ENCODE measurements at places on chromosomes 1 and 21.

- no peak for DNase-seq
These were observed 49.9 kb downstream of the TOMM20 start for GRCh38 chr1:235078480-235079381.

DNA sequence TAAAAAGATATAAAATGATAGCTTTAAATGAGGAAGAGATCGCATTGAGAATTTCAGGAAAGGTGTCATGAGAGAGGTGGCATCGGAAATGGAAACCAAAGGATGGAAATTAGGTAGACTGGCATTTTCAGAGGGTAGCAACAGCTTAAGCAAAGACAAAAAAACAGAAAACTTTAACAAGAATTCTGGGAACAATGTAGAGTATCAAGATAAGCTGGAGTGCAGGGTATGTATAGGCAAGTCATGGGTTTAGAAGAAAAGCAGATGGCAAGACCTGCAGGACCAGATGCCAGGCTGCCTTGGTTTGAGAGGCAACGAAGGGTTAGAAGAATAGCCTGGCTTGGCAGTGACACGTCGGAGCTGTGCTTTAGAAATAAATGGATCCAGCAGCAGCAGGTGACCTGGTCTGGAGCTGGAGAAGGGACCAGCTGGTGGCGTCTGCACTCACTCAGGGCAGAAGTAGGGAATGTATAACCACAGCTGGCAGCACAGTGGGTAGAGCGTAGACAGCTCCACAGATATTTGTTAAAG is 149.4 kb upstream of the TIAM1 start:
- no peak for DNase-seq

DNA sequence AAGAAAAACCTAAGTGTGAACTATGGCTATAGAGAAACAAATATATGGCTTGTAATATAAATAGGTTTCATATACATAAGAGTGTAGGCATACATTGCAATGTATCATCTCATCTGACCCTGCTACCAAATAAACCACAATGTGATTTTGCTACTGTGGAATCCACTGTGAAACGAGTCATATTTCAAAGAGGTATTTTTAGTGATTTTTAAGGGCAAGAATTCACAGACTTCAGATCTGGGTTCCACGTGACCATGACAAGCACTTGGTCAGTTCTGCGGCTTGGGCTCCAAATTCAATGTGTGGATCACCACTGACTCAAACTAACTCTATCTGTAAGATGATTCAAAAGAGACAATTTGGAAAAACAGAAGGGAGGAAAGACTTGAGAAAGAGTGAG is 147.0 kb upstream of the ERG start:
- DNase-seq = no peak

DNA sequence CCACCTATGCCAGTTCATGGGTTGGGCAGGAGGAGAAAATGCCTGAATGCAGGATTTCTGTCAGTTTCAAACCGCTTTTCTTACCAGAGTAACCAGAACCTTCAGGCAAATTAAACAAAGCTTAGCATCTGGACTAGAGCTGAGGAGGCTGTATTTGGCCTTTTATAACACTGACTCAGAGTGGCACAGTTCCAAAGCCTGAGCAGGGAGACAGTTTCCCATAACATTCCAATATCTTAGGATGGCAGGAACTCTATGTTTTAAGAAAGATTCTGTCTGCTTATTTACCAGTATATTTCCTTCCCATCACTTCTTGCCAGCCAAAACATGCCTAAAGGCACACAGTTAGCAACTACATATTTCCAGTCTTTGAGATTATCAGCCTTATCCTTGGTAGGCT is 46.8 kb downstream of the UBR4 start:
- no peak for DNase-seq

DNA sequence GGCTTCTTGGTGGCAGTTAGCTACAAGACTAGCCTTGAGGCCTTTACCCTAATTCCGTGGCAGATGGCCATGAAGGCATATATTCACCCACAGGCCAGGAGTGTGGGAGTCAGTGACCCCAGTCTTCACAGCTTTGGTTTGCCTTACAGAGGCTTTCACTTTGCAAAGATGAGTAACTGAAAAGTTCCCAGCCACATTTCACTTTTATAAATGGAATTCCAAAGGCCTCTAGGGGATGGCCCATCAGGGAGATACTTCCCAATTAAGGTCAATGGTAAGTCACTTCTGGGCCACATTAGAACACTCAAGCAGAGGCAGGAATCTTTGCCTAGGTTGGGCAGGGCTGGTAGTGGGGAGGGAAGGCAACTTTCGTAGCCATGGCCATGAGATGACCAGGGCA is 13.1 kb upstream of the HEYL start:
- DNase-seq = no peak

DNA sequence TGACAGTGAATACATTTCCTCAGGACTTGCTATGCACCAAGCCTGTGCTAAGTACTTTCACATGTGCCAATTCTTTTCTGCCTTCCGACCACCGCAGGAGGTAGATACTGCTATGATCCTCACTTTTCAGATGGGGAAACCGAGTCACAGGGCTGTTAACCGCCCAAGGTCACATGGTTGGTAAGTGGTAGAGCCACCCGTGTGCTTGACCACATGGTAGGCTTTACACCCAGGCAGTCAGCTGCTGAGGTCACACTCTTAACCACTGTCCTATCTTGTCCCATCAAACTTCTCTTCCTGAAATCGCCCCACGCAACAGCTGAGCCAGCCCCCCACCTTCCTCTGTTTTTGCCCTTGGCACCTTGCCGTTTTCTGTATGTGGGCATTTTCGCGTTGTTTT is 31.0 kb upstream of the SDHB start:
- DNase-seq = no peak

DNA sequence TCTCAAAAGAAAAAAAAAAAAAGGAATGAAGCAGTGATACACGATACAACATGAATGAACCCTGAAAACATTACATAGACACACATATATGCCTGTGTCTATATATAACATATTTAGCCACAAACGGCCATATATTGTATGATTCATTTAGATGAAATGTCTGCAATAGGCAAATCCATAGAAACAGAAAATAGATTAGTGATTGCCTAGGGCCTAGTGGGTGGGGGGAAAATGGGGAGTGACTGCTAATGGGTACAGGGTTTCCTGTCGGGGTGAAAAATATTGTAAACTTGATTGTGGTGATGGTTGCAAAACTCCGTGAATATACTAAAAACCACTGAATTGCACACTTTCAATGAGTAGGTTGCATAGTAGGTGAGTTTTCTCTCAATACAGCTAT is 6.0 kb upstream of the H6PD start:
- no peak for DNase-seq

GRCh38 chr21:29656504-29657239 is 283.1 kb downstream of the GRIK1 start:
- DNase-seq = peak; percentile 12

GRCh38 chr21:36589352-36589971 is 109.5 kb upstream of the SIM2 start:
- DNase-seq = no peak

DNA sequence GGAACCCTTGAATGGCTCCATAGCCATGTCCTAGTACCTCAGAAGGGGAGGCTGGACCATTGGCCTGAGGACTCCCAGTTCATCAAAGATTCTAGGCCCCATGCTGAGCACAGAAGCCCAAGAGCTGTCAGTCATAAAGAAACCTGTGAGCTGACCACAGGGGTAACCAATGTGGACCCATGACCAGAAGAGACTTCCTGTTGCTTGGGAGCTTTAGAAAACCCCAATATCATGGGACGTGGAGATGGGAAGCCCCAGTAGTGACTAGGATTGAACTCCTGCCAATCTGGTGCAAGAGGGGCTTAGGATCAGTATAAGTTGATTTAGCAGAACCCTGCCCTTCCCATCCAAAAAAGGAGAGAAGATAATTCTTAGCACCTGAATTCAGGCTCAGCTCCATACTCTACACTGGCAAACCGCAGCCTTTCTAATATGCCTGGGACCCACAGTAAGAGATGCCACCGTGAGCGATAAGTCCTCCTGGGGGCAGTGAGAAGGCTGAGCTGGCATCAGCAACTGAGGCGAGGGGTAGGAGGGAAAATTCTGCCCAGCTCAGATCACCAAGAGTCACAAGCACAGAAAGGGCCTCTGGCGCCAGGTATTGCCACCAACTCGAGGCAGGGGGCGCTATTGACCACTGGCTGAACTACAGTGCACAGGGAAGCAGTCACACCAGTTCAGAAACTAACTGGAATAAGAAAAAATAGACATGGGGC is 108.9 kb downstream of the CAPN8 start:
- peak; percentile 72 for DNase-seq

GRCh38 chr1:24110642-24111261 is 1.2 kb downstream of the MYOM3 start:
- no peak for DNase-seq

GRCh38 chr21:34820051-34820450 is 151.3 kb downstream of the CLIC6 start:
- no peak for DNase-seq

DNA sequence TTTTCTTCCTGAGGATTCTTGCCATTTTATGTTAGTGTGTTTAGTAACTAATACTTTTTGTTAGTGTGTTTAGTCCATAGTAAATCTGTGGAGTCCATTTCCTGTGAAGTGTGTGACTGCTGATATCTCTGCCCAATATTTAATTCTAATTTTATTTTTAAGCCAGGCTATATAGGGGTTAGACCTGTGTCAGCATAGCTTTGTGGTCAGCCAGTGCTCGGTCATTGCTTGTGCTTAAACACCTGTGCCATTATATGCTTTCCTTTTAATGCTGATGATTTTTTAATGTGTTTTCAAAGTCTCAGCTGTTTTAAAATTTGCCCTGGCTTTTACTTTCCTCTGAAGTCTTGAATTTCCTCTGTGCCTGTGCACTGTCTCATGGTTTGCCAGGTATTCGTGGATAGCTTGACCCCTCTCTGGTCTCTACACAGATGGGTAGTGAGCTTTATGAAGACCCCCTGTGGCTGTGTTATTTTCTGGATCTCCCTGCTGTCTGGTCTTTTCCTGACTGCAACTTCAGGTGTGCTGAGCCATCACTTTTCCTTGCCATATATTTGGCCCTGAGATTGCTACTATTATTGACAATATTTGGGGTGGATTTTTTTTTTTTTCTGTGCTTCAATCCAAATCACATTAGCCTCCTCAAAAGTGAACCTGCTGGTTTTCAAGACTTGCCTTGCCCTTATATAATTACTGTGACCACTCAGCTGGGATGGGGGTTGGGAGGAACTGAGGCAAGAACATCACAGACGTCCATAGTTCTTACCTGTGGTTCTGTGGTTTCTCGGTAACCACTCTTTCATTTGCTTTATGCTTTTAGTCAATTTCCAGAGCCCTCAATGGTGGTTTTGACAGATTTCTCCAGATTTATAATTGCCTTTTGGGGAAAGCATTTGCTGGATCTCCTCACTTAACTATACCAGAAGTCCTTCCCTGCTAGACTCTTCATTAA is 59.6 kb downstream of the RPS6KC1 start:
- no peak for DNase-seq

DNA sequence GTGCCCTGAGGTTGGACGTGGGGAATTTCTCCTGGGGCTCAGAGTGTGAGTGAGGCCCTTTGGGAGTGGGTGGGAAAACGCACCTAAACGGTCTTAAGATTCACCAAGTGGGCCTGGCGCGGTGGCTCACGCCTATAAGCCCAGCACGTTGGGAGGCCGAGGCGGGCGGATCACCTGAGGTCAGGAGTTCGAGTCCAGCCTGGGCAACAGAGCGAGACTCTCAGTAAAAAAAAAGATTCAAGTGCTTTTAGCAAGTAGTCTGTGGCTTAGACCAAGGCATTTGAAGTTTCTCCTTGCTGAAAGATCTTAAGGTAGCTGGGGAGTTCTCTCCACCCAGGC is 1.4 kb downstream of the RPS8 start:
- DNase-seq = no peak

GRCh38 chr1:222583079-222583478 is 6.7 kb downstream of the TAF1A start:
- no peak for DNase-seq

DNA sequence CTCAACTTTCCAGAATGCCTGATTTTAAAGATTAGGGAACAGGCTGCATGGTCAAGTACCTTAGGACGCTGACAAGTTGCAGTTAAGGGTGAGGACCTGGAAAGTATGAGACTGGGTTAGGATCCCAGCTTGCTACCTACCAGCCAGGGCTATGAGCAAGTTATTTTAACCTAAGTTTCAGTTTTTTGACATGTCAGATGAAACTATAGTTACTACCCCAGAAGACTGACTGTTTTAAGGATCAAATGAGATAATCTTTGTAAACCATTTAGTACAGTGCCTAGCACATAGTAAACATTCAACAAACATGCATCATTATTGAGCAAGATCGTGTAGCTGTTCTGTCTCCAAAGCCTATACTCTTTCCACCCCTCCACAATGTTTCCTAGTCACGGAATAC is 14.4 kb downstream of the THEMIS2 start:
- DNase-seq = no peak

- DNase-seq = no peak
These were observed 4.0 kb upstream of the CDA start for GRCh38 chr1:20584890-20585289.

DNA sequence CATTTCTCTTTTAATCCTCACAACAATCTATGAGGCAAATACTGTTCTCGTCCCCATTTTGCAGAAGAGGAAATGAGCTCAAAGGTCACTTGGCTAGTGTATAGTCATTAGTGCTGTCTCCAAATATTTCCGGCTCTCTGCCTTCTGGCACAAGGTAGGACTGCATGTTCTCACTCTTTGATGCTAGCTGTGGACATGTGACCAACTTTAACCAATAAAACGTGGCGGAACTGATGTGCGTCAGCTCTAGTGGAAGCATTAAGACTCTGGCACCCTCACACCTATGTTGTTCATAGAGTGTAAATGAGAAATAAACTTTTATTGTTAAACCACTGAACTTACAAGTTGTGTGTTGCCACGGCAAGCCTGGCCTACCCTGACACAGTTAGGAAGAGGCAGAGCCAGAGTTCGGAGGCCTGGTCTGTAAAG is 5.0 kb upstream of the KIF21B start:
- no peak for DNase-seq

GRCh38 chr1:197774466-197775281 is 606 bp downstream of the DENND1B start:
- peak; percentile 76 for DNase-seq

- no peak for DNase-seq
These were observed 138.0 kb upstream of the DNAH14 start for GRCh38 chr1:224791362-224791941.

DNA sequence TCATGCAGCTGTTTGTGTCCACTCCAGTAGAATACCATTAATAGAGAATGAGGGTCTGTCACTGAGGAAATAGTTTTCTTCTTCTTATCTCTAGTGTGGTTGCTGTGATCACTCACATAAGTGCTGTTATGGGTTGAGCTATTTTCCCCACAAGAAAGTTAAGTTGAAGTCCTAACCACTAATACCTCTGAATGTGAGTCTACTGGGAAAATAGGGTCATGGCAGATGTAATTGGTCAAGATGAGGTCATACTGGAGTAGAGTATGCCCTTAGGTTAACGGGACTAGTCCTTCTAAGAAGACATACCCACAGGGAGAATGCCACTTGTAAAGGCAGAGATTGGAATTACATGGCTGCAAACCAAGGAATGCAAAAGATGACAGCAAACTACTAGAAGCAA is 70.5 kb upstream of the COL24A1 start:
- no peak for DNase-seq

- no peak for DNase-seq
These were observed 101.8 kb downstream of the NFIA start for GRCh38 chr1:61184040-61184713.

All from activated naive CD4-positive, alpha-beta T cell treated with anti-CD3 and anti-CD28 coated beads, Interleukin-2, amount 50 U/mL, for 72 hours (primary cell).